ENCODE measurements at places on chromosomes 6 and 20.

GRCh38 chr6:49410564-49410963, 52.5 kb downstream of the MMUT start:
- DNase-seq, result no peak

- DNase-seq, result no peak
These were observed 509.3 kb upstream of the CITED2 start for GRCh38 chr6:139883776-139884175.

DNA sequence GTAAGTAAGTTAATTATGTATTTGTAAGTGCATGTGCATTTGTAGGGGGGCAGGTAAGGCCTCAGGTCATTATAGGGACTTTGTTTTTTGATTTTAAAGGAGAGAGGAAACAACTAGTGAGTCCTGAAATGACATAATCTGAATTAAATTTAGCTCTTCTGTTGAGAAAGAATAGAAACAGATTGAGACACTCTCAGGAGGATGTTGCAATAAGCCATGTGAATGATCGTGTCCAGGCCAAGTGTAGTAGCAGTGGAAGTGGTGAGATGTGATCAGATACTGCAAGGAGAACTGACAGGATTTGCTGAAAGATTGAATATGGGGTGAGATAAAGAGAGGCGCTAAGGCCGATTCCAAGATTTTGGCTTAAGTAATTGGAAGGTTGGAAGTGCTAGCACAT, 2.6 kb upstream of the CENPW start:
- no peak for DNase-seq

DNA sequence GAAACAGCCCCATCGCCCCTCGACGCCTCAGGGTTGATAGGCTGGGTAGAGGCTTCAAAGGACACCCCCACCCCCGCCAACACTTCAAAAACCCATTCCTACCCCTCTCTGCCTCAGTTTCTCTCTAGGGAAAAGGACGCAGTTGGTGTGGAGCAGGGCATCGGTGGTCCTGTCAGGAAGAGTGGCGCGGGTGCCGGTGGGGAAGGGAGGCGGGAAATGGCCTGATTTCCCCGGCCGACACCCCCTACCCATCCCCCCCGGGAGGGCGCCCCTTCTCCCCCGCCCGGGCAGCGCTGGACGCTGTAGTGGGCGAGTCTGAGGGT, 367 bp downstream of the NRSN2 start:
- no peak for DNase-seq

GRCh38 chr20:50092436-50092835, 20.5 kb downstream of the UBE2V1 start:
- no peak for DNase-seq

DNA sequence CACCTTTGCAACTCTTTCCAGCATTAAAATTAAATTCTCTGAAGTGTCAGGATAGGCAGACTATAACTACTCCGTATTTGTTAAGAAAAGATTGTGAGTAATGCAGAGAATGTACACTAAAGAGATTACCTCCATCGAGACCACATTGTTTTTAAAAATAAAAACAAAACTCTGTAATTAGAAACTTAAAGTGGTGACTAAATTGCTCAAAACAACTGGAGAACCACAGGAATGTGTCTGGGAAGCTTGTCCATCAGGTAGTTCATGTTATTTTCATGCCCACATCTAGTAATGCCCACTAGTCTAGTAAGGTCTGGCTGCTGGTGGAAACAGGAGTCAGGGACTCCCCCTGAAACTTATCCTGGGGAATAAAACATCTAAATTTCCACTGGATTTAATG, 103.0 kb upstream of the FOXQ1 start:
- DNase-seq, result no peak

DNA sequence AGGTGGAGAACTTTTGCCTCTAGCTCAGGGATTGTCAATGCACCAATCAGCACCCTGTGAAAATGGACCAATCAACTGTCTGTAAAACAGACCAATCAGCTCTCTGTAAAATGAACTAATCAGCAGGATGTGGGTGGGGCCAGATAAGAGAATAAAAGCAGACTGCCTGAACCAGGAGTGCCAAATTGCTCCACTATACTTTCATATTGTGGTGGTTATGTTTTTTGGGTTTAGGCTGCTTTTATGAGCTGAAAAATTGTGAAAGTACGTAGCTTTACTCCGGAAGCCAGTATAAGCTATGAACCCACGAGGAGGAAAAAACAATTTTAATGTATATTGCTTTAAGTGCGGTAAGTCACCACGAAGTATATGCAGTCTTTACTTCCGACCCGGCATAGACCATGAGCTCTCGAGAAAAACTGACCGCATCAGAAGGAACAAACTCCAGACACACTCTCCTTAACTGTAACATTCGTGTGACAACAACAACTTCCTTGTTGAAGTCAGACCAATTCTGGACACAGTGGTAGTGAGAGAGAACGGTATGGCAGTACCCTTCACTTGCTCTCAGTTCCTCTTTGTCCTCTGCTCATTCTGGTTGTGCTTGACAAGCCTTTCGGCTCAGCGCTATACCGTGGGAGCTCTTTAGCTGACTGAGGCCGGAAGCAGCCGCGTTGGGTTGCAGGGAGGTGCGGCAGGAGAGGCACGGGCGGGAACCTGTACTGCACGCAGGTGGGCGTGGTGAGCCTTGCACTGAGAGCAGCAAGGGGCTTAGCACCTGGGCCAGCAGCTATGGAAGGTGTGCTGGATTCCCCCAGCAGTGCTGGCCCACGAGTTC, 81.9 kb upstream of the E2F3 start:
- DNase-seq, result peak; percentile 83

- DNase-seq, result no peak
These were observed 131.9 kb downstream of the UST start for GRCh38 chr6:148878683-148879082.

DNA sequence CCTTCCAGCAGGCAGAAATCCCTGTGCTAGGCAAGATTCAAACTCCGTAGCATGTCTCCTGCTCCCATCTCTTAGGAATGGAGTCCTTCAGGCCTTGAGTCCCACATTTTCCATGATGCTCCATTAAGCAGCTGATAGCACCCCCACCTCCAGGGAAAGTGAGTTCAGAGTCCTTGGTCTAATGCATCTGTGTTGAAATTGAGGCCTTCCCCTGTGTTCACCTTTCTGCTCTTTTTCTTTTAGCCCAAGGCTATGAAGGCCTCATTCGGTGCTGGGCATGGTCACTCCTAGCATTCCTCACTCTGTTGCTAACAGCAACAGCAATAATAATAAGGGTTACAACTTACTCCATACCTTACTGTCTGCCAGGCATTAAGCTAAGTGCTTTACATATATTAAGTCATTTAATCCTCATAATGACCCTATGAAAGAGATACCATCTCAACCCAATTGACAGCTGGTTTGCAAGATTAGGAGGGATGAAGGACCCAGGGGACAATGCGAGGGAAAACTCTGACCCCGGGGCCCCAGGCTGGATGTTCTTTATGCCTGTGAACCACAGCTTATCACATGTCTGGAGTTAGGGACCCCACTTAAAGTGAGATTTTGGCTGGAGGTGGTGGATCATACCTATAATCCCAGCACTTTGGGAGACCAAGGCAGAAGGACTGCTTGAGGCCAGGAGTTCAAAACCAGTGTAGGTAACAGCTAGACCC, 17.5 kb upstream of the PANK2 start:
- no peak for DNase-seq

DNA sequence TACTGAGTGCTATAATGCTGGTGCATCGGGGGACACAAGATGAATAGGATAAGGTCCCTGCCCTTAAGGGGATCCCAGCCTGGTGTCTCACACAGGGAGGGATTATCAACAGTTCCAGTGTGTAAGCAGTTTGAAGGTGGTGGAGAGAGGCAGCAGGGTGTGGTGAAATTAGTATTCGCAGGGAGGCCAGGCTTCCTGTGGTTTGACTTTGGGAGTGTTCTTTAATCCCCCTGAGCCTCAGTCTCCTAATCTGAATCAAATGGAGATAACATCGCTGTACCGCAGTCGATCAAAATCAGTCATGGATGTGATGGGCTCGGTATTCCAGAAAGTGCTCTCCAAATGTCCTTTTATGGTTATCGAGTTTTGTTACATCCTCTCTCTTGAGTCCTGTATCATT, 288.1 kb upstream of the SUPT3H start:
- DNase-seq, result no peak

GRCh38 chr20:46690219-46691106, 1.2 kb upstream of the TP53RK start:
- no peak for DNase-seq

- no peak for DNase-seq
These were observed 28.9 kb downstream of the IRAK1BP1 start for GRCh38 chr6:78896227-78896626.

DNA sequence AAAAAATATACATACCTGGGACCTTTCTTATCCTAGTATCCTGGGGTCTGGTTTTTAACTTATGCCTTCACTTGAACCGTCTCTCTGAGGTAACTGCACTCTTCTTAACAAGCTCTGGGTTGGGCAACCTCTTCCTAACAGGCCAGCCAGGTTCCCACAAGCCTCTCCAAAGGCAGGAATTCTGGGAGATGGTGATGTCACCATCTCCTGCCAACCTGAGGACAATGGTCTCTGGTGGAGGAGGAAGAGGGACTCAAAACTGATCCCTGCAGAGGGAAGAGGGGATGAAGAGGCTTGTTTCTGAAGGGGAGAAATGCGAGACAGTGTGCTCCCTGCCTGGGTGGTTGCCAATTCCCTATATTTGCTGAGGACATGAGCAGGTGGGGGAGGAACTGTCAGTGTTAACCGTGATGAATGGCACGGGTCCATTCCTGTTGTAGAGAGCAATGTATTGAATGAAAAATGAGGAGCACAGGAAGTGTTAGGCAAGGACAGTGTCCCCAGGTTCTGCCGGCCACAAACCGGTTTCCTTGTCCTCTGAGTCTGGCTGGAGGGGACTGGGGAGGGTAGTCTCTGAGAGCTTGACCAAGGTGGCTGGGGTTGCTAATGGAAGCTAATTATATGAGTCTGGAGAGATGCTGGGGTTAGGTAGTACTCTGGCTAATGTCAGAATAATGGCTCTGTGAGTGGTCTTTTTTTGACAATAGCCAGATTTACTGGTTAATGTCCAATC, 95.5 kb downstream of the KCNB1 start:
- no peak for DNase-seq

DNA sequence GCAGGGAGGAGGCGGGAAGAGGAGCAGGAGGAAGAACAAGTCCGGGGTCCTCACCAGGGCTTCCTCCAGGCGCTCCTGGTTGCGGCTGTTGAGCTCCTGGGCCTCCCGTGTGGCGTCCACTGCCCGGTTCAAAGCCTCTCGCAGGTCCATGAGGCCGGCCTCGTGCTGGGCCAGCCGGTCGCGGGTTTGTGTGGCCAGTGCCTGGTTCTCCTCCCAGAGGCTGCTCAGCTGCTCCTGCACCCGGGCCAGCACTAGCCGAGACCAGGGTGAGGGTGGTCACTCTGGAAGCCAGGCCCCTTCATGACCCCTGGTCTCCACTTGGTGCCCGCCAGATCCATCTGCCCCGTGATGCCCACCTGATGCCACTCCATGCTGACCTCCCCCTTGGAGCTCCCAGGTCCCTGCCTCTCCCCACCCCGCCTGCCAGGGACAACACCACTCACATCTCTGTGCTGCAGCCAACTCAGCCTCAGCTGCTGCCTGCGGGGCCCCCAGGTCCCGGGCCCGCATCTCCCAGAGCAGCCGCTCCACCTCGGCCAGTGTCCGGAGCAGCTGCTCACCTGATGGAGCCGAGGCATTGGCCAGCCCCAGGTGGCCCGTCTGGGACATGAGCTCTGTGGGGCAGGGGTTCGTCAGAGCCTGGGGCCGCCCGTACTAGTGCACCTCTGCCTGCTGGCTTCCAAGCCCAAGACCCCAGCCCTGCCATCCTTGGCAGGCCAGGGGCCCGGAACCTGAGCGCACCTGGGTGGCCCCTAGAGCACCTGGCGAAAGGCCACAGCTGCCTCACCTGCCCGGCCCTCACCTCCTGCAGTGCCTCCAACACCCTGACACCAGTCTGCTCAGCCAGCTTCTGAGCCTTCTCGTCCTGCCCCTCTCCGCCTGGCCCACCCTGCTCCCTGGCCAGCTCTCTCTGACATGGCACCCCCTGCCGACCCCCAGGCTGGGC, 15.9 kb downstream of the ADRM1 start:
- no peak for DNase-seq

DNA sequence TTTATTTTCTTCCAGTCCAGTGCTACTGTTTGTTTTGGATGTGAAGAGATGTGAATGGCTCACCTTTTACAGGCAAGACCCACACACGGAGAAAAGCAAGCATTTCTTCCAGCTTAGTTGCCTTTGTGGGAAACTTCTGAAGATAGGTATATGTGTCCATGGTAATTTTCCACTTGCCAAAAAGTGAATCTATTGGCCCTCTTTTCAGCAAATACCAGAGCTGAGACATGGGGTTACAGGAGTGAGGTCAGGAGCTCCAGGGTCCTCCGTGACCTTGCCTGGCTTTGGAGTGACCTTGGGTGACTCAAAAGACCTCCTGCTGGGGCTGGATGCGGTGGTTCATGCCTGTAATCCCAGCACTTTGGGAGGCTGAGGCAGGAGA, 166.7 kb downstream of the SCML4 start:
- no peak for DNase-seq
